ENCODE measurements at places on chromosomes 5 and 9. TPM values are rescaled to one million over a fixed set of nuclear protein-coding genes. Genes with fewer than 3 reads are reported as not detected.

RLN2 gene
- total RNA-seq = 0.29 TPM

TLX3 gene
- not detected for total RNA-seq

NACC2 gene
- 34.7 TPM for total RNA-seq

LCP2 gene
- total RNA-seq = not detected

OR13C9 gene
- not detected for total RNA-seq

C5orf46 gene
- total RNA-seq = not detected

LHX3 gene
- total RNA-seq = 0.10 TPM

IL3 gene
- total RNA-seq = not detected

MYMK gene
- not detected for total RNA-seq

ELOVL7 gene
- total RNA-seq = 12.1 TPM

ZNF366 gene
- total RNA-seq = not detected

SLC36A2 gene
- not detected for total RNA-seq

NUTM2G gene
- total RNA-seq = not detected

CFAP90 gene
- total RNA-seq = 0.70 TPM

EGFLAM gene
- 0.37 TPM for total RNA-seq

PCDHGC3 gene
- total RNA-seq = 6.7 TPM

ORM2 gene
- total RNA-seq = not detected
